Activated naive CD4-positive, alpha-beta T cell treated with anti-CD3 and anti-CD28 coated beads, Interleukin-2, amount 50 U/mL, for 72 hours (primary cell): ENCODE measurements at places on chromosomes 7 and 10.

DNA sequence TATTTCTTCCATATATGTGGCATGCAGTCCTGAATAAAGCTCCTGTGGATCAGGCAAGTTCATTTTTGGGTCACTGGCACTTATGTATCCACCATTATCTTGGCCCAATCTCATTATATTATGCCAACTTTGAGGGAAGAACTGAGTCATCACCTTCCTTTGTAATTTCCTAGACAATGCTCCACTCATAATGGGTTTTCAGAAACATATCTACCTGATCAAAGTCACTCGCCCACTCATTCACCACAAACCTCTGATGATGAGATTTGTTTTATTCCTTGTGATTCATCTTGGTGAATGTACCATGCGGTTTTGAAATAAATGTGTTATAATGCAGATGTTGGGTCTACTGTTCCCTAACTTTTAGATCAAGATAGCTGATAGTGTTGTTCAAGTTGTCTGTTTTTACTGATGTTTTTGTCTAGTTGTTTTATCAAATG, 525.8 kb downstream of the KIF20B start:
- peak; percentile 42 for DNase-seq

GRCh38 chr7:39950473-39951225, 593 bp downstream of the CDK13 start:
- DNase-seq, result no peak

GRCh38 chr7:71633551-71634008, 501.6 kb downstream of the GALNT17 start:
- DNase-seq, result no peak

GRCh38 chr7:117950601-117951260, 77.5 kb upstream of the CTTNBP2 start:
- no peak for DNase-seq

- DNase-seq, result no peak
Observed at GRCh38 chr10:47020471-47020870, 109.2 kb downstream of the PTPN20 start.

- DNase-seq, result no peak
Observed at GRCh38 chr7:158355456-158356065, 232.1 kb downstream of the PTPRN2 start.

DNA sequence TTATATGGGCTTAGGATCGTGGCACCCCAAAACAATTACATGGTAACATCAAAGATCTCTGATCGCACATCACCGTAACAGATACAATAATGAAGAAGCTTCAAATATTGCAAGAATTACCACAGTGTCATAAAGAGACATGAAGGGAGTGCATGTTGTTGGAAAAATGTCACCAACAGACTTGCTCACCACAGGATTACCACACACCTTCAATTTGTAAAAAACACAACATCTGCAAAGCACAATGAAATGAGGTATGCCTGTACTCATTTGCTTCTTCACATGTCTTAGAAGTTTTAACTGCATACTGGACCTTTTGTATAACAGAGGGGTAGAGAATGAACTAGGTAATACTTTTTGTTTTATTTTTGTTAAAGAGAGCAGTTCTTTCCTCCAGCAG, 96.6 kb downstream of the TPST1 start:
- DNase-seq, result no peak

- DNase-seq, result no peak
Observed at GRCh38 chr7:1026721-1027161, 17.6 kb upstream of the GPR146 start.

GRCh38 chr7:134153493-134154136, 26.5 kb downstream of the LRGUK start:
- no peak for DNase-seq

- DNase-seq, result no peak
Observed at GRCh38 chr7:141911391-141911790, 4.8 kb upstream of the OR9A4 start.

DNA sequence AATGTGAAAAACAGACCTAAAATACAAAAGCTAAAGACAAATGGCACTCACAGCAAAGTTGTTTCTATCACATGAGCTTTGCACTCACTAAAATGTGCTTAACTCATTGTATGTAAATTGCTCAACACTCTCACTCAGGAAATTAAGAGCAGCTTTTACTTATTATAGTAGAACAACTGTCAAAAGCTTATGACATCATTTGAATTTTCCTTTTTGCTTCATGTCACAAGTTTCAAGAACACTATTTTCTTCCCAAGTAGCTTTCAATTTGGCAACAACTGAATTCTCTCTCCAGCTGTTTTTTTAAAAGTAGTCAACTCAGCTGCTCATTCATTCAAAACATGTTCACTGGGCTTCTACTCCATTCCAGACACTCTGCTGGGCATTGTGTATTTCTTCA, 46.9 kb downstream of the ATE1 start:
- no peak for DNase-seq

DNA sequence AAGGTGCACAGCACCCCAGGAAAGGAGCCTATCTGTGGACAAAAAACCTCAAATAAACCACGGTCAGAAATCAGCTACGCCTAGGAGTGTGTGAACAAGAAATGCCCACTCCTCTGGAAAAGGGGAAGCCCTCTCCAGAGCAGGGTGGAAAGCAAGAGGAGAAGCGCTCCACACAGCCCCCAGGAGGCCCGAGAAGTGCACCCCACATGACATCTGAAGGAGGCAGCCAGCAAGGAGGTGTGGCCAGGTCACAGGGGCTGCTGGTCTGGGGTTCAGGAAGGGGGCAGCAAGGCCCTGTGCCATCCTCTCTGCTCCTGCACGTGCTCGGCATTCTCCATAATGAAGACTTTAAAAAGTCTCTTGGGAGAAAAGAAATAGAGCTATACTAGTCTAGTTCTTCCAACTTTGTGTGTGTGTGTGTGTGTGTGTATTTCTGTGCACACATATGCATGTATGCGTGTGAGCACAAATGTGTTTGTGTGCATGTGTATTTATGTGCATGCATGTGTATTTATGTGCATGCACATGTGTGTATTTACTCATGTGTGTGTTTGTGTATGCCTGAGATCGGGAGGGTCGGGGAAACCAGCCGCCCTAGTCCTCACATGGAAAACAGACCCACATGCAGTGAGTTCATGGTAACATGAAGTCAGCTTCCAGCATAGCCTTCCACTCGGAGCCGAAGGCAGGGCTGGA, 76.5 kb downstream of the TNS3 start:
- no peak for DNase-seq

DNA sequence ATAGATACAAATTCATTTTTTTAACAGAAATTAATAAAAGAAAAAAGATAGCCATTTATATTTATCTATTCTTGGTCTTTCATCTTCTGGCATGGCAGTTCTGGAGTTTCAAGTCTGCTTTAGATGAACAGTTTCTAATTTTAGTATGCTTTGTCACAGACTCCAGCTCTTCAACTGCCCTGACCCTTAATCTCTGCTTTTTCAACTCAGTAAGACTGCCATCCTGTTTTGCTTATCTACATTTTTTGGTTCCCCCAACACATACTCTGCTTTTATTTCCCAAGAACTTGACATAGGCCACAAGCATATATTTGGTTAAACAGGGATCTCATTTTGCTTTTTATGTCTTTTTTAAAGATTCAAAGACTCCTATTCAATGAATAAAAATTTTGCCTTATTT, 309.3 kb upstream of the KCND2 start:
- no peak for DNase-seq

- no peak for DNase-seq
Observed at GRCh38 chr7:98968621-98969020, 90.3 kb downstream of the TRRAP start.

GRCh38 chr10:124125305-124126116, 32.1 kb upstream of the CHST15 start:
- DNase-seq, result no peak

- no peak for DNase-seq
Observed at GRCh38 chr7:110940756-110941155, 150.2 kb upstream of the LRRN3 start.

DNA sequence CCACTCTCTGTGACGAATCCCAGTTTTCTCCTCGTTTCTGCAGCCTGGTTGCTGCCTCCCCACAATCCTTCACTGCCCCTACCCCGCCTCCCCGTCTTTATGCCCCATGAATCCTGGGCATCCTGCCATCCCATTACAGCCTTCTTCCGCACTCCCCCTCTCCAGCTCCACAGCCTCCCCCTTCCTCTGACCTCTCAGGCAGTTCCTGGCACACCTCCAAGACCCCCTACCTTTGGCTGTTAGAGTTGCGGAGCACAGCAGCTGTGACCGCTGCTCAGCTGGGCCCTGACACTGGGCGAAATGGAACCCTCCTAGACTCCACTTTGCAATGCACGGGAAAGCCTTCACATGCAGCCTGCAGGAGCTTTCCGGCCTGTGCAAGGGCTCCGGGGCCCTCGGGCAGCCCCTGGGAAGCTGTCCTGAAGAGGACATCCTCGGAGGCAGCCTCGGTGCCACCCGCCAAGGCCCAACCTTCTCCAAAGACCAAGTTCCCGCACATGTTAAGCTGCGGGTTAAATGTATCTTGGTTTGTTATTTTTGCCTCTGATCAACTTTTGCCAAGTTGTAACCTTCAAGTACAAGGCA, 400.7 kb upstream of the MKI67 start:
- DNase-seq, result no peak

DNA sequence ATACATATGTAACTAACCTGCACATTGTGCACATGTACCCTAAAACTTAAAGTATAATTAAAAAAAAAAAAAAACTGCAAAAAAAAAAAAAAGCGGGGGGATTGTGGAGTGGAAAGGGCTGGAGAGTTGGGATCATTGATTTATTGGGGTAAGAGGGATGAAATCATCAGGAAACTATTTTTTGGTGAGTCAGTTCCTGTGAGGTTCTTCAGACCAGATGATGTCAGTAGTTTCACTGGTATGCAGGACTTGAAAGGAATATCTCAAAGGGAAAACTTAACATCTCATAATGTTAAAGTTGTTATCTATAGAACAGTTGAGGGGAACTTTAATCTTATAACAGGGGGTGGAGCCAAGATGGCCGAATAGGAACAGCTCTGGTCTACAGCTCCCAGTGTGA, 32.6 kb upstream of the TECTB start:
- DNase-seq, result no peak

- DNase-seq, result no peak
Observed at GRCh38 chr10:5500162-5500670, 846 bp upstream of the CALML5 start.

DNA sequence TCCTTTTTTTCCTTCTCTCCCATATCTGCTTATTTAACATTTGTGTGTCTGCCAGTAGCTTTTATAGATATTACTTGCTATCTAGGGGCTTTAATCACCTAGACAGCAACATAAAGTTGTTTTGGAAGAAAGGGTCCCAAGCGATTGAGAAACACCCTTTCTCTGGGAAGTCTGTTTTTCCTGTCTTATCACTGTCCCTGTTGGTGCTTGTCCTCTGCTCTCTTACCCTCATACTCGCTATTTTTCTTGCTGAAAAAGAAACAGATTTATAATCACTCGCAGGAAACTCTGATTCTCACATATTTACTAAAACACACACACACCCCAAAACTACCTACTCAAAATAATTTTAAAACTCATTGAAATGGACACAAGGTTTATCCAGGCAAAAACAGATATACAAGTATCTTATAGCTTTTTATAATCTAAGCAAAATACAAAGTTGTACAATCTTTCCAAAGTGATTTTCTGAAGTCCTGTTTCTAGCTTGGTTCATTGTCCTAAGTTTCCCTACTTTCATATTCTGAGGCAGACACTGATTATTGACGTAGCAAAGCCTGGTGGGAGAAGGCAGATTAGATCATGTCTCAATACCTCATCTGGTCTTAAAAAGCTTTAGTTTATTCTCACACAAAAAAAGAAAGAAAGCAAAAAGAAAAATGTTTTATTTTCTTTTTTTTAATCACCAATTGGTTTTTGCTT, 157.3 kb downstream of the CACNA2D1 start:
- no peak for DNase-seq

- no peak for DNase-seq
Observed at GRCh38 chr7:128410451-128410753, 620 bp upstream of the IMPDH1 start.

DNA sequence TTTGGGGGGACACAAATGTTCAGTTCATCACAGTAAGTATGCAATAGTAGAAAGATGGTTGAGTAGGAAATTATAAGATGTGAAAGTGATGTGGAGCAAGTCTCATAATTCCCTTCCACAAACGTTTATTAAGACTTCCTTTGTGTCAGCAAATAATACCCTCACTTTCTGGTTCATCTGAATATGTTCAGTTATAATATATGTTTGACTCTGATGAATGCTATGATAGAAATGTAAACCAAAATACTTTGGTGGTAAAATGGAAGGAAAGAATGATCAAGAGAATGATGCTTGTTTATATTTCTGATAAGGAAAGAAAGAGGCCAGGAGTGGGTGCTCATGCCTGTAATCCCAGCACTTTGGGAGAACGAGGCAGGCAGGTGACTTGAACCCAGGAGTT, 111.7 kb upstream of the PLXDC2 start:
- DNase-seq, result no peak

DNA sequence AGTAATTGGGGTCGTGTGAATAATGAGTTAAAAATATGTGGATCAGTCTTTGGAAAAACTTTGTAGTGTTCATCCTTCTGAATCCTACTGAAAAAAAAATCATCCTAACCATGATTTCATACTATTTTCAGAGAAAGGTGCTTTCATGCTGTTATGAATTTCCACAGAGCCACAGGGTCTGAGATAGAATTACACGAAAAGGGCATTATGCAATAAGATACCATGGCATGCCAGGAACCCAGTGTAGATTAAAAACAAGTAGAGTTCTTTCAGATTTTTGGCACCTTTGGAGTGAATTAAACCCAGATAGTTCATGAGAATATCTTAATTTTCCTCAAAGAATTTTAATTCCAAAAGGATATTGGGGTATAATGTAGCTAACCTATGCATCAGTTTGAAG, 47.5 kb upstream of the AGMO start:
- DNase-seq, result no peak

- DNase-seq, result no peak
Observed at GRCh38 chr7:157538321-157538720, 201.5 kb downstream of the DNAJB6 start.

DNA sequence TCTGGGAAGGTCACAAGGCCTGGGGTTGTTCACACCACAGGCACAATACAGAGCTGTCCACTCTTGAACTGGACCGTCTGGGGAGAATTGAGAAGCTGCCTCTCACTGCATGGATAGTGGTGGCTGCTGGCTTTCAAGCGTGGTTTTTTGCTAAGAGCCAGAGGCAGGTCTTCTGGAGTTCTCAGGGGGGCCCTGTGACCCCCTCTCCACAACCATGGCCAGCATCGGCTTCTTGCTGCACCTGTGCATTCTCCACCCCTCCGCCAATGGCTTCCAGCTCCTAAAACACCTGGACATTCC, 140.3 kb downstream of the ADCY1 start:
- DNase-seq, result no peak

DNA sequence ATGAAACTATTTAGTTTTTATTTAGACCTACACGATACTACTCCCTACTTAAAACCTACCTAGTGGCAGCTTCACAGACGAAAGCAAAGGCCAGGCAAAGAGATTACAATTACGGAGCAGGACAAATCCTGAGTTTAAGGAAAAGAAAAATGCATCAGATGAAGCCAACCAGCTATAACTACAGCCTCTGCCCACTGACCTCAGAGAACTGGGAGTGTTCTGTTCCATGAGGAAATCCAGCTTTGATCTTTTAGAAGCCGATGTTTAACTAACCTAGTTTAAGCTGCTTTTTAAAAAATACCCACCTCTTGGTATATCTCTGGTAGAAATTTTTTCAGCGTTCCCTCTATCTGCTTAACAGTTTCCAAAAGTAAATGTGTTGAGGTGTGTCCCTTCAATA, 3.0 kb upstream of the UPF2 start:
- no peak for DNase-seq
